Fibroblast of skin of left biceps (primary cell): ENCODE measurements at places on chromosomes 6 and 20.

DNA sequence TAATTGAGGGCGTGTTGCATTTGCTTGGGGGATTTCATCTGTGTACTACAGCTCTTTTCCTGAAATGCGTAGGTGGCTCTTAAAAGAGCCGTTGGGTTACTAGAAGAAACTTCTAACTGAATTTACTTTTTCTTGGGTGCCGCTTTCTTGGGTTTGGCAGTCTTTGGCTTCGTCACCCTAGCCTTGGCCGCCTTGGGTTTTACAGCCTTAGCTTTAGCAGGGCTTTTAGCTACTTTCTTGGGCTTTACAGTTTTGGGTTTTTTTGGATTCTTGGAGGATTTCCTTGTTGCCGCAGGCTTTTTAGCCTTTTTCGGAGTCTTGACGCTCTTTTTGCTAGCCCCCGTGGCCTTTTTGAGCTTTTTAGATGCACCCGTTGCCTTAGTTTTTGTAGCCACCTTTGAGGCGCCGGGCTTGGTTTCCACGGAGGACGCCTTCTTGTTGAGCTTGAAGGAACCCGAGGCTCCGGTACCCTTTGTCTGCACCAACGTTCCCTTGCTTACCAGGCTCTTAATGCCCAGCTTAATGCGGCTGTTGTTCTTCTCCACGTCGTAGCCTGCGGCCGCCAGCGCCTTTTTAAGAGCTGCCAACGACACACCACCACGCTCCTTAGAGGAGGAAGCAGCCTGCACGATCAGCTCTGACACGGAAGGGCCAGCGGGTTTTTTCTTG lies 54.5 kb downstream of the TRIM38 start:
- DNase-seq = no peak

DNA sequence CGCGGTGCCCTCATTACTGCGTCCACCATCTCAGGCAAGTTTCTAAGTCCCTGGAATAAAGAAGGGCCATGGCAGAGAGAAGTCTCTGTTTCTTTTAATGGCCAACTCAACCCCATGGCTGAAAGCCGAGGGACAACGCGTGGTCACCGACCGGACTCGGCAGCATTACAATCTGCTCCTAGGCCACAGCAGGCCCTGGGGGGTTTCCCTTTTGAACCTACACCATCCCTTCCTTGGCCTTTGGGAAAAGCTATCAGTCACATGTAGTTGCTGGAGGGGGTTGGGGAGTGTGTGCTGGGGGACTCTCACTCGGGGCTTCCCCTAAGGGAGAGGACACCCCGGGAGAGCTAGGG lies 11.1 kb upstream of the FAM83C start:
- no peak for DNase-seq

- no peak for DNase-seq
Observed at GRCh38 chr20:40317156-40317790, 371.8 kb downstream of the MAFB start.

- no peak for DNase-seq
Observed at GRCh38 chr6:13847326-13848050, 33.1 kb upstream of the MCUR1 start.

DNA sequence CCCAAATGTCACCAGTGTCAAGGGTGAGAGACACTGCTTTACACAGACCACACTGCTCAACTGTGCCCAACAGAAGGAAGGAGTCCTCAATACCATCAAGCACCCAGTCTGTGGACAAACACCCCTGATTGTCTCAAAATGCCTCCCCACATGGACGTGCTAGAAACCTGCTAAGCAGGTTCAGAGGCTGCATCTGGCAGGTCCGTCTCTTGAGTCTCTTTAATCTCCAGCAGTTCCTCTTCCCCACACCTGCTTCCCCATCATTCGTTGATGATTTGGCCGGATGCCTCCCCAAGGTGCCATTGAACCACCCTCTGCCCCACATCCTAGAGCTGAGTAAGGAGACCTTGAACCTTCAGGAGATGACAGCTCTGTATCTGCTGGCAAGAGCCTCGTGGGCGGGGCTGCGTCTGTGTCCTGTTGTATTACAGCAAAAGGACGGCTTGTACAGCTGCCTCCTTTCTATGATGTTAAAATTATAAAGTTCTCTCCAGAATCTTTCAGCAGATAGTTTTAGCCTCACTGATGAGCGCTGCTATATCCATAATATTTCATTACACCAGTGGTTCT lies 179.2 kb downstream of the PREX1 start:
- no peak for DNase-seq

DNA sequence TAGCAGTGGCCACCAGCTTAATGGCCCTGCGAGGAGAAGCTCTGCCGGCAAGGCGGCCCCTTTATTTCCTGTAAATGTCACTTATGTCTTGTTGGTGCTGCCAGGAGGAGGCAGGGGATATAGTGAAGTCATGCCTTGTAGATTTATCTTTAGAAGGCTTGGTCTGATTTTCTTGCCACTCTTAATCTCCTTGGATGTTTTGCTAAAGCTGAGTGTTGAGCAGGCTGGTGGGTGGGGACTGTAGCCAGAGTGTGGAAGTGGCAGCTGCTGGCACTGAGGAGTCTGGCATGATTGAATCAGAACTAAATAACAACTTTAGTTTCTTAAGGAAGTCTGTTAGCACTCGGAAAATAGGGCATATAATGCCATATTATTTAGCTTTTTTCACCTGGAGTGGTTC lies 77.9 kb downstream of the PHF20 start:
- DNase-seq = no peak

DNA sequence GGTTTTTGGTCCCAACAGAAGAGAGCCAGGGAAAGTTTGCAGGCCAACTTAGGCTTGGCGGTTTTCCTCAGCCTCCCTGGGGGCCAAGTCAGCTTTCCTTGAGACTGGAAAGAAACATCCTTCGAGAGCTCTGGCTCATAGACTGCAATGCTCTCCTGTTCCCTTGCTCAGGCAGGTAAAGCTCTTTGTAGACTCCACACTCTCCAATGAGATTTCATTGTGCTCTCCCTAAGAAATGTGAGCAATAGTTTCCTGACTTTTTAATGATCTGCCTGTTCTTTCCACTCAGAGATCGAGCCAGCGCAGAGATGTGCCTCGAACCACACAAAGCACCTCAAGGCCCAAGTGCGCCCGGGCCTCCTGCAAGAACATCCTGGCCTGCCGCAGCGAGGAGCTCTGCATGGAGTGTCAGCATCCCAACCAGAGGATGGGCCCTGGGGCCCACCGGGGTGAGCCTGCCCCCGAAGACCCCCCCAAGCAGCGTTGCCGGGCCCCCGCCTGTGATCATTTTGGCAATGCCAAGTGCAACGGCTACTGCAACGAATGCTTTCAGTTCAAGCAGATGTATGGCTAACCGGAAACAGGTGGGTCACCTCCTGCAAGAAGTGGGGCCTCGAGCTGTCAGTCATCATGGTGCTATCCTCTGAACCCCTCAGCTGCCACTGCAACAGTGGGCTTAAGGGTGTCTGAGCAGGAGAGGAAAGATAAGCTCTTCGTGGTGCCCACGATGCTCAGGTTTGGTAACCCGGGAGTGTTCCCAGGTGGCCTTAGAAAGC lies 13.9 kb downstream of the TNFAIP3 start:
- DNase-seq = no peak
